Stimulated activated CD4-positive, alpha-beta T cell treated with anti-CD3 and anti-CD28 coated beads, TNF-alpha, amount 100 ng/mL, for 24 hours (primary cell): ENCODE measurements at places on chromosomes 7 and 10.

GRCh38 chr7:73734619-73735527, 3.7 kb downstream of the ABHD11 start:
- peak; percentile 79 for DNase-seq

- no peak for DNase-seq
These were observed 117.9 kb downstream of the KMT2E start for GRCh38 chr7:105131890-105132289.

- no peak for DNase-seq
These were observed 35.3 kb downstream of the CREM start for GRCh38 chr10:35161906-35162305.

DNA sequence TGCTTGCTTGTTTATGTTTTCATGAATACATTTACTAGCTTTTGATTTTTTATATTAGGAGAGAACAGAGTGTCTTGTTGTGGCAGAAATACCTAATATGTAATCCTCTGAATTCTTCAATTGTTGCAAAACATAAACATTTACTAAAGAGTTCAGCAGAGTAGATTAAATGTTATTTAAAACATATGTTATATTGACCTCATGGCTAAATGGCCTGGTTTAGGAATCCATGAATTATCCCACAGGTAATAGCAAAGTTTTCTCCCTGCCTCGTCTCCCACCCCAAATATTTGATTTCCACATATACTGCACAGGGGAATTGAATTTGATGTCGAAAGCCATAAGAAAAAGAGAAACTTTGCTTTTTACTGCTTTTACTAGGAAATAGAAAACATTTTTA, 111.8 kb downstream of the ADK start:
- no peak for DNase-seq

DNA sequence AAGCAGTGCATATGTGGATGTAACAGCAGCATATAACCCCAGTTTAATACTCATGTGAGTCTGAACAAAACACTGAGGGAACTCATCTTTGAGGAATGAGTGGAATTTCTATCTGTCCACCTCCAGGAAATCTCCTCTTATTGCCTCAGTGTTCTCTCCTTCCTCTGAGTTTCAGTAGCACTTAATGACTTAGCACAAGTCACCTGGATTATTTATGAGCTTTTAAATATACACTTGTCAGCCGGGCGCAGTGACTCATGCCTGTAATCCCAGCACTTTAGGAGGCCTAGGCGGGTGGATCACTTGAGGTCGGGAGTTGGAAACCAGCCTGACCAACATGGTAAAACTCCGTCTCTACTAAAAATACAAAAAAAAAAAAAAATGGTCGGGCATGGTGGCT, 4.3 kb downstream of the LRRC20 start:
- no peak for DNase-seq

GRCh38 chr7:24773646-24774045, 16.4 kb upstream of the GSDME start:
- no peak for DNase-seq

DNA sequence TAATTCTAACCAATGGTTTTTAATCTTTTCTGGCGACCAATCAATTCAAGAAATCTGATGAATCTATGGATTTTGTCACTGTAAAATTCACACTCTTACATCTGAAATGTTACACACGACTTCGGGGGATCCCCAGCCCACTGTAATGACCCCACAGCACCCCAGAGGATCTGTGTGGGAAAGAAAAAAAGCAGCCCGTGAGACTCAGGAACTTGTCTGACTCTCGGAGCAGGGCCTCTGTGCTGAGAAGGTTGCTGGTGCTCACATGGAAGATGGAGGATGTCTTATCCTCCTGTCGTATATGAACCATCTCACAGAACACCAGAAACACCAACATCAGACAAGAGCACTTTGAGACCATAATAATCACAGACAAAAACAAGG, 228.4 kb upstream of the INHBA start:
- no peak for DNase-seq

DNA sequence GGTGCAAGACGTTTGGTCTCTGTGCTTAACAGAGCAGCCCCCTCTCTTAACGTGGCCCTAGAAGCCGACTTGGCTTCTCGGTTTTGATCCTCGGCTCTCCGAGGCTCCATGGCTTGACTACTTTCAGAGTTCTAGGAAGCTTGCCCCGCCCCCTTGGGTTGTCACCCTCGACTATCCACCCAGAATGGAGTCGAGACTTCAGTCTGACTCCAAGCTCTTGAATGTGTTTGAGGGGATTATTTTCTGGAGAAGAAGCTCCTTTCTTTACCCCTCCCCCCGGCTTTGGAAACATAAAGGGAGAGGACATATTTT, 448 bp downstream of the SEC24C start:
- peak; percentile 28 for DNase-seq

- no peak for DNase-seq
These were observed 74.0 kb downstream of the ARID5B start for GRCh38 chr10:61975391-61975932.

DNA sequence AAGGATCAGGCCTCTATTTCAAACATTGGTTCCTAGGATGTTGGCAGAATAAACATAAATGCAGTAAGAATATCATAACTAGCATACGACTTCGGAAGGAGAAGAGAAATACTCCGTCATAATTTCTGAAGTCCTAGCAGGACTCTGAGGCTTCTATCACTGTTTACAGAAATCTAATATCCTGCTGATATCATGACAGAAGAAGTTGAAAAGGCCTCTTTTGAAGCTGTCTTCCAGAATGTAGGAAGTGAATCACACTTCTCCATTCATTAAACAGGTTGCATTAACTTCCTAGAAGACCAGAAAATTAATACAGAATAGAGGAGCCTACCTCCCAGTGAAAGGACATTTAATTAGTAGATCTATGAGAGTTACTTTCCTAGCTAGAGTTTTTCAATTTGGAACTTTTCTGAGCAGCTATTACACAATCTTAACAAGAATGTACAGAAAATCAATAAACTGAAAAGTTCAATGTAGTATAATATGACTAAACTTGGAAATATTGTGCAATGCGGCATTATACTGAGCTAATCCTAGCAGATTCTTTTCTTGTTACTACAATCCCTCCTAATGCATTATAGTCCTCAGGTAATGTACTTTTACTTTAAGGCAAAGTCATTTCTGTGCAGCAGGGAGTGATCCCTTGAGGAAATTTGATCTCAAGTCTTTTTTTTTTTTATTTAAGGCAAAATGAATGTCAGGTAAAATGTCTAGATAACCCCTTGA, 622.6 kb upstream of the CELF2 start:
- no peak for DNase-seq

- DNase-seq: no peak
These were observed 17.4 kb upstream of the CYP3A7 start for GRCh38 chr7:99752356-99752755.

- DNase-seq: no peak
These were observed 18.9 kb upstream of the FFAR4 start for GRCh38 chr10:93547522-93547921.

DNA sequence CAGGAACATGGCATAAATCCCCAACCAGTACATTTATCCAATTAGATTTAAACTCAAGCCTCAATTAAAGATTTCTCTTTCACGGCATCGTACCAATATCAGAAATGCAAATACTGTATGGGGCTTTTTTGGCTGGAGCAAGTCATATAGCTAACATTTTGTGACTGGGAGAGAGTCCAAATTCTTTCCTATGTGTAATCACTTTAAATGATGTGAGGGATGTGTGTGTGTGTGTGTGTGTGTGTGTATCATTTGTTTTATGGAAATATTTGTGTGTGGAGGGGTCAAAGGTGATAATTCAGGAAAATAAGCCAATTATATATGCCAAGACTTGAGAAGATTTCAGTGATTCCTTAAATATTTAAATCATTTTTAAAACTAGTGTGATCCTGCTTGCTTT, 196.6 kb downstream of the TRIL start:
- no peak for DNase-seq

- no peak for DNase-seq
These were observed 21.0 kb downstream of the TRIL start for GRCh38 chr7:28937103-28937502.

GRCh38 chr10:31456468-31456867, 137.5 kb downstream of the ZEB1 start:
- no peak for DNase-seq

GRCh38 chr10:6052247-6053221, 9.6 kb downstream of the IL2RA start:
- DNase-seq: peak; percentile 83

GRCh38 chr7:68770649-68771048, 827.6 kb upstream of the AUTS2 start:
- no peak for DNase-seq

DNA sequence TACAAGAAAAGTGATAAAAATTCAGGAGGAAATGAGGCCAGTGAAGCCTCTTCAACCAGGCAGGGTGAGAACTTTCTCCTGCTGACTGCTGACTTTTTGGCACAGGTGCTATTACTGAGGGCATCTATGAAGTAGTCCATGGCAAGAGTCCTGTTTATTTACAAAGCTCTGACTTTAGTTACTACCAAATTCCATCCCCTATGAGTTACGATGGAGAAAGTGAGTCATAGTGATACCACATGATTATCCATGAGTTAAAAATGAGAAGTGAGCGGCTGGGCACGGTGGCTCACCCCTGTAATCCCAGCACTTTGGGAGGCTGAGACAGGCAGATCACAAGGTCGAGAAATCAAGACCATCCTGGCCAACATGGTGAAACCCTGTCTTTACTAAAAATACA, 19.9 kb downstream of the CCDC3 start:
- DNase-seq: no peak

DNA sequence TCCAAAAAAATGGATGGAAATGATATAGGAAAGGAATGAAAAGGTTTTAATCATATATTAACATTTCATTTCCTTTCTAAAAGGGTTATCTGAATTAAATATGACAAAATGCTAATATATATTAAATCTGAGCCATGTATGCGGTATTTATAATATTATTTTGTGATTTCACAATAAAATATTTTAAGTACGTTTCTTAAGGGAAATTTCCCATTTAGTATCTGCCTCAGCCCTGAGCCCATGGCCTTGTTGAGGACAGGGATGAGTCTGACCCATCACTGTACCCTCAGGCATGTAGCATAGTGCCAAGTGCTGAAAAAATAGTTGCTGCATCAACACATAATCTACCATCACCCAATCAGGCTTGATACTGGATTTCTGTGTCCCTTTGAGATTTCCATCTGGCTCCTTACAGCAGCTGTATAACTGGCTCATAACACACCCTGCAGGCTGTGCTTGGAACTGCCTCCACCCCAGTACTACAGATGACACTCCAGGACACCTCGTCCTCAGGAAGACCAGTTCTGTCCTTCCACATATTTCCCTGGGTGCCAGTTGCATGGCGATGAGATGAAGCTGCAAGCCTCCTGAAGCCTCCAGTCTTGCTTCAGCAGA, 59.4 kb upstream of the ASAH2 start:
- DNase-seq: no peak

GRCh38 chr7:85851571-85852193, 664.8 kb upstream of the SEMA3D start:
- DNase-seq: no peak

GRCh38 chr10:94002156-94002555, 8.4 kb downstream of the PLCE1 start:
- DNase-seq: no peak

DNA sequence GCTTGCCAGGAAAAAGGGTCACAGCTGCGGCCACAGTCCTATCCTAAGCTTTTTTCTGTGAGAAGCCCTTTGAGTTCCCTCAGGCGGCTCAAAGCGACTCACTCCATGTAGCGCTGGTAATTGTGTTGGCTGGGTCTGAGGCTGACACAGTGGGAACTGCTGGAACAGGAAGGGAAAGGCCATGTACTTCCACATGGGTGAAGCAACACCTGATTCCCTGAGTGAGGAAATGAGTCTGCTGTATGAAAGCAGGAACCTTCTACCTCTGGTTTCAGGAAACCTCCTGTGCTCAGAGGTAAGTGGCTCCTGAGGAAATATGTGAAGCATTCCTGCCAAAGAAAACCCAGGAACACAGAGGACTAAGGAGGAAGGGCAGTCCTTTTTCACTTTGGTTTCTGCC, 734.6 kb upstream of the SORCS1 start:
- no peak for DNase-seq

DNA sequence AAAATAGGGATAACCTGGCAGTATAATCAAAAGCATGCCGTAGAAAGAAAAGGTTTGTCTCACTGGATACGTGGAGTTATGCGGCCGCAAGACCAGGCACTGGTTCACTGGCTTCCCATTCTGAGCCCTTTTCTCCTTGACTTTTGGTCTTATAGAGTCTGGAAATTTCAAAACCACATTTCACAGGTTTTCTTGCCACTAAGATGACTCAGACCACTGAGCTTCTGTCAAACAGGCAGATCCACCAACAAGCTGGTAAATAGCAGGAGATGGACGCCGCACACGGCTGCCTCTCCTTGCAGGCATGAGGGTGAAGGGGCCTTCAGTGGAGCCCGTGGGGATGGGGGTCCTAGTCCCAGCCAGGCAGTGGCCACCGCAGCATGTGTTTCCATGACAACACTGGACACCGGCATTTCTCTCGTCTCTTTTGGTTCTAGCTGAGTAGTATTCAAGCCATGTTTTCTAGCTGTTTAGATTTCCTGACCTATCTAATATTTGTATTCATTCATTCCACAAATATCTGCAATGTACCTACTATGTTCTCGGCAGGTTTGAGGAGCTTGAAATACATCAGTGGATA, 55.5 kb downstream of the KLF6 start:
- no peak for DNase-seq

GRCh38 chr10:3213758-3214515, 41.4 kb upstream of the PITRM1 start:
- DNase-seq: no peak

DNA sequence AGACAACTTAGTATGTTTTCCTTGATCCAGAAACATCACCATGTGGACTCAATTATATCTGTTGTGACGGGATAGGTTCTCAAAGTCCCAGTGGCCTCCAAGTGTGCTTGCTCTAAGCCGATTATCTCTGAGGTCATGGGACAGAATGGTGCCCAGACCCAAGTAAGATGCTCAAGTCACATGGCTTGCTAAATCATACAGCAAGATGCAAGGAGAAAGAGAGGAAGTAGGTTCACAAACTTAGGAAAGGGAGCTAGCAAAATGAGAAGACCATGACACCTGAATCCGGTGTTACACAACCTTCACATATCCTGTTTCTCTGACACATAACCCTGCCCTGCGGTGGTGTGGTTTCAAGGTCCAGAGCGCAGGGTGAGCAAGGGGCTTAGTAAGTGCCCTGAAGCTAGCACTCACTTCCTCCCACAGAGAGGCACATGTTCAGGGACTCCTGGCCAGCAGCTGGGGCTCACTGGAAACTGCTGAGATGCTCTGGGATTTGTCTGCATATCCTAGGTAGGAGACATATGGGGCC, 590.9 kb upstream of the ANKRD30A start:
- DNase-seq: no peak

DNA sequence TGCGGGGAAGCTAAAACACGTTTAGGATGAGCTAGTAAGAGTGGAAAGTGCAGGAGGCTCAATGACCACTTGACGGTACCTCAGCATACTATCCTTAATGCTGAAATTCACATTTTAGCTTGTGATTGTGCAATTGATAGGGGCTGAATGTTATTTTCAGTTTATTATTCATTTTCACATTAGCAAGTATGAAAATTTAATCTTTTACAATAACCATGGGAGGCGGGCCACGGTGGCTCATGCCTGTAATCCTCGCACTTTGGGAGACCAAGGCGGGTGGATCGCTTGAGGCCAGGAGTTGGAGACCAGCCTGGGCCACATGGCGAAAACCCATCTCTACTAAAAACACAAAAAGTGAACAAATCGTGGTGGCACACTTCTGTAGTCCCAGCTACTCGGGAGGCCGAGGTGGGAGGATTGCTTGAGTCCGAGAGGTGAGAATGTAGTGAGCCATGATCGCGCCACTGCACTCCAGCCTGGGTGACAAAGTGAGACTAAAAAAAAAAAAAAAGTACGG, 22.0 kb upstream of the ANLN start:
- DNase-seq: no peak
